Caki2 (cell line): ENCODE measurements at places on chromosomes 3 and 15. TPM values are rescaled to one million over a fixed set of nuclear protein-coding genes. Genes with fewer than 3 reads are reported as not detected.

SAMMSON gene
- total RNA-seq: 0.10 and 0.78 TPM in 2 replicates

SMCO1 gene
- total RNA-seq: not detected in 2 replicates

AP2M1 gene
- 712 and 818 TPM in 2 replicates for total RNA-seq

CHP1 gene
- total RNA-seq: 160 and 201 TPM in 2 replicates

SST gene
- total RNA-seq: 219 and 309 TPM in 2 replicates

ARNT2 gene
- 26.3 and 35.6 TPM in 2 replicates for total RNA-seq

ASB14 gene
- total RNA-seq: not detected in 2 replicates

EPHB1 gene
- total RNA-seq: 1.9 and 4.1 TPM in 2 replicates

P2RY12 gene
- not detected in 2 replicates for total RNA-seq

TNFSF10 gene
- 2.2 and 3.4 TPM in 2 replicates for total RNA-seq

TPRG1 gene
- 0.20 and 0.81 TPM in 2 replicates for total RNA-seq

ZNF774 gene
- 0.17 and 3.7 TPM in 2 replicates for total RNA-seq

LDHAL6B gene
- not detected in 2 replicates for total RNA-seq

SIAH2 gene
- total RNA-seq: 20.3 and 65.8 TPM in 2 replicates

SQOR gene
- 165 and 205 TPM in 2 replicates for total RNA-seq

NMNAT3 gene
- total RNA-seq: 25.5 and 73.6 TPM in 2 replicates

CCR4 gene
- not detected in 2 replicates for total RNA-seq

PLCL2 gene
- total RNA-seq: 1.0 and 1.1 TPM in 2 replicates

SKOR1 gene
- total RNA-seq: 0.61 TPM in 1 of 2 replicates, not detected in the other

SLC24A5 gene
- not detected in 2 replicates for total RNA-seq

PCOLCE2 gene
- 70.4 and 88.2 TPM in 2 replicates for total RNA-seq

ISL2 gene
- total RNA-seq: 1.4 and 8.1 TPM in 2 replicates

TOP2B gene
- total RNA-seq: 40.0 and 49.7 TPM in 2 replicates
